ENCODE measurements at places on chromosomes 13 and 19.

- peak; percentile 29 for DNase-seq
Observed at GRCh38 chr19:54795758-54796157, 7.7 kb upstream of the KIR2DL4 start.

DNA sequence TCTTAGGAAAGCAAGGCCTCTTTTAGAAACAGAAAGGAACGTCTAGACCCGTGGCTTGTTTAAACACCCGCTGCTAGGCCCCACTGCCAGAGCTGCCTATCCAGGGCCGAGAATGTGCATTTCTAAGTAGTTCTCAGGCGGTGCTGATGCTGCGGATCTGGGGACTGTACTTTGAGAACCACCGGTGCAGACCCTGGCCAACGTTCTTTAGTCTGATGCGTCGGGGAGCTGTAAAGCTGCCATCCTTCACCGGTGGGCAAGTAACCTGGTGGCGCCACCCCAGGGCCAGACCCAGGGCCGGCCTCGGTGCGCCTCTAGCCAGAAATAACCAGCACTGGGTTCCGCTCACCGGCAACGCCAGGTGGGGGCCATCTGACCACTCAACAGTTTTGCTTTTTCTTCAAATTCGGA lies 47.1 kb downstream of the TGDS start:
- DNase-seq: peak; percentile 57

GRCh38 chr13:100899720-100900316 lies 225.2 kb upstream of the TMTC4 start:
- DNase-seq: no peak

DNA sequence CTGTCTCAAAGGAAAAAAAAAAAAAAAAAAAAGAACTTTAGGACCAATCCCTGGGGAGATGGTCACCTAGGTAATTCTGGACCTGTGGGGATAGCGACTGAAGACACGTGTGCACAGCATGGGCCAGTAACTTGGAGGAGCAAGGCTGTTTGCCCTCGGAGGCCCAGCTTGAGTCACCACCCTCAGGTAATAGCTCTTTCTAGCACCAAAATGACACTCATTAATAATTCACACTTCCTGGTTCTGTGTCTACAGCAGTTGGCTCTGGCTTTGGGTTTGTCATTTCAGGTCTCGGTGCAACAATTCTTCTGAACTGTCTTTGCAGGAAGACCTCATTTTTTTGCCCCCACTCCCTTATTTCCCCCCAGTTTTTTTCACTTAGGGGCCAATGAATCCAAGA lies 3.9 kb upstream of the ATP11A start:
- no peak for DNase-seq

GRCh38 chr19:1942934-1943555 lies 2.1 kb downstream of the CSNK1G2 start:
- DNase-seq: peak; percentile 49

DNA sequence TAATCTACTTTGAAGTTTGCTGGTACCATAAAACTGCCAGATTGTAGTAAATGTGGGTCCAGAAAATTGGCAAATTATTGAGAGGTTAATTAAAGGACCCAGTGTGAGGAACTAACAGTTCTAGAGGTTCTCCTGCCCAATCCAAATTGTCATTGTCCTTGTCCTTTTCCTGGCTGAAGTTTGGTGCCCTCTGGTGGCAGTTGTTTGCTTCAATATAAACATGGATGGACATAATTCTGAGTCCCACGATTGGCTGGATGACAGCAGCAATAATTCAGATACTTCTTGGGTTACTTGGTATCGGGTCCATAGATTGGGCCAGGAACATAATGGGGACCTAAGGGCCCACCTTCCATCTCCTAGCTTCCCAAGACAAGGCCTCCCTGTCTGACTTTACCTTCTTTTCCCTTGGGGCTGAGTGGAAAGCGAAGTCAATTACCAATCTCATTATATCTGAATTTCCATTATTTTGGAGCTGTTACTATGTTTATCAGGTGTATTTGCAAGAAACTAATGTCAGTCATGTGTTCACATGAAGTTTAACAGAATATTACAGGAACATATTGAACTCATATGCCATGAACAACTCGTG lies 33.8 kb upstream of the GARRE1 start:
- peak; percentile 87 for DNase-seq

DNA sequence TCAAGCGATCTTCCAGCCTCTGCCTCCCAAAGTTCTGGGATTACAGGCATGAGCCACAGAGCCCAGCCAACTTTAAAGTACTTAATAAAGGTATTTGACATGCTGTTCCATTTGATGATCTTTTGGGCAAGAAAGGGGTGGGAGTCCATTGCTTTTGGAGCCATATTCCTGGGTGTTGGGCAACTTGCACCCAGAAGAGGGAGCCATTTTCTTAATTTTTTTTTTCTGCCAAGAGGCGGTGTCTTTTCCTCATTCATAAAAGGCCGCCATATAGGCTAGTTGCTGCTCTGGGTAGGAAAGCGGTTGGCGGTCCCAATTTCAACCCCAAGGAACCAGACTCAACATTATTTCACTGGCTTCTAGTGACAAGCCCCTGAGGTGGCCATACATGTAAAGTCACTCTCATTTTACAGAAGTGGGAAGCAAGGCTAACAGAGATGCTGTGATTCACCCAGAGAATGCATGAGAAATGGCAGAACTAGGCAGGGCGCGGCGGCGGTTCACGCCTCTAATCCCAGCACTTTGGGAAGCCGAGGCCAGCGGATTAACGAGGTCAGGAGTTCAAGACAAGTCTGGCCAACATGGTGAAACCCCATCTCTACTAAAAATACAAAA lies 139.6 kb downstream of the CACNA1A start:
- DNase-seq: peak; percentile 41

DNA sequence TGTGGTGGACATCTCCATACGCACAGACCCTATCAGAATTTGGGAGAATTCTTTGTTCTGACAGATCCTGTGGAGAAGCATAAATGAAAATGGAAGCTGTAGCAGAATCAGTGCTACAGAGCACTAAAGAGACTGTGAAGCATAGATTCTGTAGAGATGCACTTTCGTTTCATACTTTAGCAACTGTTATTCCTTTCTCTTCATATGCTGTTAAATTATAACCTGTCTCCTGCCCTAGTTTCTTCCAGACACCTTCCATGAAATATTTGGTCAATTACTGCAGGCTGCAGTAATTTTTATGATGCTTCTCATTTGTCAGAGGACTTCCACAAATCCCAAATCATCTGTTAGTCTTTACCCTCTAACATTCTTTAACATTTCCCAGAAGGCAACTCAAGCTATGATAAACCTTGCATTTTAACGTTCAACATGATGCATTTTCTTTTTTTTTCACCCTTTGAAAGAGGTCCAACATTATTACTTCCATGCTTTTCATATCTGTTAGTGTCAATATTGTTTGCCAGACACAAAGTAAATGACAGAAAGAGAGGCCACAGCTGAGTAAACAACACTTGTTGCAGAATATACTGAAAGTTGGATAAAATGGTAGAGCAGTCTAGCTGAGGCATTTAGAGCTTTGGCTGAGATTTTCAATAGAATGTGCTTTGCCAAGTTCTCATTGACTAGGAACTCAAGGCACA lies 412.7 kb downstream of the LMO7 start:
- DNase-seq: no peak

- no peak for DNase-seq
Observed at GRCh38 chr13:30872685-30873461, 33.2 kb upstream of the MEDAG start.

DNA sequence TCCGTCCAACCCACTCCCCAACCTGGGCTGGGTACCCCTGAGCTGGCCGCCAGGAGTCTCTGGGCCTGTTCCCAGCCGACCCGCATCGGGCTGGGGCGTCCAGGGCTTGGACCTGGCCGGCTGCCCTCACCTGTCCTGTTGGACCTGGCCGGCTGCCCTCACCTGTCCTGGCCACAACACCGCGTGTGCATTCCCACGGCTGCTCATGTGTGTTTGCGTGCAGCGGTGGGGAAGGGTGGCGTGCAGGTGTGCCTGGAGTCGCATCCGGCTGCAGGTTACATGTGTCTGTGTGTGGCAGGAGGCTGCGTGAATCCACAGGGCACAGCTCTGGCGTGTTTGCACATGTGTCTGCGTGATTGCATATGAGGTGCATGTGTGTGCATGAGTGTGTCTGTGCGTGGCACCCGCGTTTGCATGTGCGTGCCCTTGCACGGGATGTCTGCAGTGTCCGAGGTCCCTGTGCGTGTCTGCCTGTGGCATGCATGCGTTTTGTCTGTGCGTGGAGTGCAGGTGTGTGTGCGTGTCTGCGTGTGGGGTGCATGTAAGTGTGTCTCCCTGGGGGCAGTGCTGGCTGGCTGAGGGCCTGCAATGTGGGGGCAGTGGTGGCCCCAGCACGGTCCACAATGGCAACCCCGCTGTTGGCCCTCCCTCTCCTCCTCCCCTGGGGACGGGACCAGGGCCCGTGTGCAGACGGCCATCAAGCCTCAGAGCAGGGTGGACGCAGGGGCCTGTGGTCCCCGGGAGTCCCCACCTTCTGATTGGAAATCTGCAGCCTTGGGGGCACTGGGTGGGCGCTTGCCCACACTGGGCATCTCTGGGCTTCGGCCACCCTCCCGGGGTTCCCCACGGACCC lies 3.4 kb downstream of the EFNA2 start:
- no peak for DNase-seq

- DNase-seq: no peak
Observed at GRCh38 chr19:3656747-3657394, 30.3 kb upstream of the CACTIN start.

DNA sequence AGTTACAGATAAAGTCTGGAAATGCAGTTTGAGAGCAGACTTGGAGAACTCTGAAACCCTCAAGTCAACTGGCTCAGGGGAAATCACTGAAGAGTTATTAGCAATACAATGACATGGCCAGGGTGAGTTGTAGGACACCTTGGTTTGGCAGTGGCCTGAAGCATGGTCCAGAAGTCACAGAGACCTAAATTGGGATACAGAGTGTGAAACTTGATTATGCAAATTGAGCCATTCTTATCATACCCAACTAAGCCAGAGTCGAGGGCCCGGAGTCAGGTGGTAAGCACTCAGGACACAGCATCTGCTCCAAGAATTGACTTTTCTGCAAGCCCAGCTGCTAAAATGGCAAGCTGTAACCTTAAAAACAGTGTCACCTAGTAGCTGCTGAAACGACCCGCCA lies 224.5 kb downstream of the DCLK1 start:
- DNase-seq: no peak

- DNase-seq: peak; percentile 74
Observed at GRCh38 chr19:35742121-35742724, at the start of gene IGFLR1. Gene IGFLR1 (minus strand): TSS chr19:35742452. CDS start chr19:35741180, 1,272 bp downstream.

DNA sequence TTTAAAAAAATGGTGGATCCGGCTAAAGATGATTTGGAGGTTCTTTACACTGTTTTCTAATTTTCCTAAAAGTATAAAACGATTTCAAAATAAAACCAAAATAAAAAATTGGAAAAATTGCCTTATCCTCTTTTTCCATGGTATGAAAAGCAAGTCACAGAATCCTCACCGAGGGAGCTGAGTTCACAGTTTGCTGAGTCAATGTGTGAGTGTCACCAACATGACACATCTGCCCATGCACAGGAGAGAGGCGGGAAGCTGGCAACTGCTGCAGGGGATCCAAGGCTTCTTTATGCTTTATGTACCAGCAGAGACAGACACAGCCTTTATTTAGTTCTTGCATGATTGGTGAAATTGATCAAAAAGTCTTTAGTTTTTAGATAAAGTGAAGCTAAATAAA lies 157.8 kb downstream of the TNFSF13B start:
- no peak for DNase-seq

- DNase-seq: peak; percentile 2
Observed at GRCh38 chr13:60654415-60654814, 257.4 kb downstream of the TDRD3 start.

- DNase-seq: no peak
Observed at GRCh38 chr13:105758918-105759860, 776.3 kb downstream of the EFNB2 start.

GRCh38 chr13:48526286-48526685 lies 6.6 kb downstream of the RCBTB2 start:
- DNase-seq: no peak

GRCh38 chr19:18292462-18292809 lies 11.0 kb upstream of the JUND start:
- DNase-seq: peak; percentile 49

GRCh38 chr13:21318891-21319532 lies 140.1 kb downstream of the ZDHHC20 start:
- no peak for DNase-seq

GRCh38 chr13:23020246-23020843 lies 160.4 kb upstream of the SGCG start:
- peak; percentile 73 for DNase-seq

GRCh38 chr13:45721203-45721731 lies 19.1 kb downstream of the CBY2 start:
- DNase-seq: no peak

DNA sequence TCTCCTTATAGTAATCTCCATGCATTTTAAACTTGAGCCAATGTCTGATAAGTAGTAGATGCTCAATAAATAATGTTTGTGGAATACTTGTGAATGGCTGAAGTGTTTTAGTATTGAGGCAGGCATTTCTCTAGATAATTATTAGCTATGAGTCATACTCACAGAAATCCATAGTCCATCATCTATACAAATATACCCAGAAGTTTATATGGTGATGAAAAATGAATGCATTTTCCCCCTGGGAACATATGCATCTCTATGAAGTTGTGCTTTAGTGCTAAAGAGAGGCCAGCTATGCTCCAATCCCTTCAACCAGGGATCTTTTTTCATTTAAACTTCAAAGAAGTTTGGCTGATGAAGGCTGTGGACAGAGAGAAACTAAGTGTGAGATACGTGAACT lies 17.2 kb downstream of the MBNL2 start:
- no peak for DNase-seq

GRCh38 chr13:97411984-97412383 lies 22.0 kb upstream of the RAP2A start:
- no peak for DNase-seq

GRCh38 chr13:97766749-97767148 lies 186.7 kb upstream of the IPO5 start:
- DNase-seq: no peak

- DNase-seq: peak; percentile 93
Observed at GRCh38 chr13:51590971-51591627, 6.8 kb downstream of the WDFY2 start.

DNA sequence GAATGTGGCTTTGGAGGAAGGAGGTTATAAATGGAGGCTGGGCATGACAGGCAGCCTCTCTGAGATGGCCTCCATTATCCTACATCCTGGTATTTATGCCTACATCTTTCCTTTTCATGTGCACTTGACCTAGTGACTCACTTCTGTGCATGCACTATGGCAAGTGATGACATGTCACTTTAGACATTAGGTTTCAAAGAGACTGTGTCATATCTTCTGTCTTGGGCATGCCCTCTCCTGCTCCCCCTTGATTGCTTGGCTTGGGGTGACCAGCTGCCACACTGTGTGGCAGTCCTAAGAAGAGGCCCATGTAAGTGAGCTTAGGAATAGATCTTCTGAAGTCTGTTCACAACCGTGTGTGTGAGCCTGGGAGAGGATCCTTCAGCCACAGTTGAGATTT lies 472.8 kb downstream of the FGF9 start:
- no peak for DNase-seq

DNA sequence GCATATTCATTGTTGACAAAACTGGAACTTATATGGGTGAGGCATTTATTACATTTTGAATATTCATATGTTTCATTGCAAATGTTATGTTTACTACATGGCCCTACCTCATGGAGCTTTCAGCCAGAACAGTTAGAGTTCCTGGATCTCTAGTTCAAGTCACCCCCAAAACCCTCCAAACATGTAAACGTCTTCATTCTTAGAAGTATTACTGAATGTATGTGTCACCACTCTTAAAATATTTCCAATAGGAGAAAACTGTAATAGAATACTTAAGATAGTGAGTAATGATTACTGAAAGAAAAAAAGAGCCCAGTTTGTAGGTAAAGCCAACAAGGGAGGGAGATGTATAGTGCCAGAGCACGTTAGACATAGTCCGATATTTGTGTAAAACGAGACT lies 23.5 kb downstream of the URI1 start:
- DNase-seq: no peak

GRCh38 chr13:39253774-39254173 lies 215.5 kb downstream of the NHLRC3 start:
- DNase-seq: no peak

Data from hematopoietic multipotent progenitor cell treated with erythropoietin and hydrocortisone succinate and interleukin-3 and kit ligand, for 6 days (in vitro differentiated cells).